ENCODE measurements at places on chromosomes 6 and 20.

DNA sequence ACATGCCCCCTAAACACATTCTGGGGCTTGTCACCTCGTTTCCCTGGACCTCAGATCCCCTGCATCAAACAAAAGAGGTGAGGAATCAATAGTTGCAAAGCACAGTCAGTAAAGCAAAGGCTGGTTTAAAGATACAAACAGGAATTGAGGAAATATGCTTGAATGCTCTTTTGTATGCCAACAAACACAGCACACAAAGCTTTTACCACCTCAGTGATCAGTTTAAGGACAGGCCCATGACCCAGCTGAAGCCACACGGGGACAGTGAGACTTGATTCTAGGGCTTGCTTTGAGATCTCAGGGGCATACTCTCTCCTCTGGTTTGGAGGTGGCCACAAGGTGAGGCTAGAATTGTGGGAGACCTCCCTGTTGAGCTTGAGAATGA is 182.9 kb upstream of the CST7 start:
- DNase-seq, result no peak

GRCh38 chr6:321536-322258 is 29.4 kb downstream of the DUSP22 start:
- DNase-seq, result no peak

GRCh38 chr6:23875006-23875405 is 251.0 kb upstream of the NRSN1 start:
- no peak for DNase-seq

DNA sequence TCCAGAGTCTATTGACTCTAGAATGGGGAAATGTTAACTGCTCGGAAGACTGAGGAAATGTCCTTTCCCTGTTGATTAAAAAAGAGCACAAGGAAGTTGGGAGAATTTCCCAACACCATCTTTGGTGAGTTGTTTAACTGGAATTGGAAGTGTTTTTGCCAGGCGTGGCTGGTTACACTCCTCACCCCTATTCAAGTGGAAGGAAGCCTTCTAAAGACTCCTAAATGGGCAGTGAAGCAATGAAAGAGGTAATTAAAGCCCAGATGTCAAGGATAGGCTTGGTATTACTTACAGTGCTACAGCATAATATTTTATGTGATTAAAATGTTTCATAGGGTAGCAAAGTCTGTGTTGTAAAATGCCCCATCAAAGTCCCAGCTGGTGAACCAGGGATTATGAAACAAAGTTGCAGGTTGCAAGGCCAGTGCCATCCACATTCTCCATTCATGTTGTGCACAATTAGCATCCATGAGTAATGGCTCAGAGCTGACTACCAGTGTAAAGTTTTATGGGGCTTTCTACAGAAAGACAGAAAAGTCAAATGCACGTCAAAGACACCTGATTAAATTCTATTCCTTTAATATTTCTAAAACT is 52.6 kb downstream of the BTBD3 start:
- DNase-seq, result no peak

- DNase-seq, result no peak
Observed at GRCh38 chr20:346640-347316, at the start of gene NRSN2. Gene NRSN2, plus strand, starts transcription at chr20:347111. Its CDS starts 2,533 bp downstream, at chr20:349644.

DNA sequence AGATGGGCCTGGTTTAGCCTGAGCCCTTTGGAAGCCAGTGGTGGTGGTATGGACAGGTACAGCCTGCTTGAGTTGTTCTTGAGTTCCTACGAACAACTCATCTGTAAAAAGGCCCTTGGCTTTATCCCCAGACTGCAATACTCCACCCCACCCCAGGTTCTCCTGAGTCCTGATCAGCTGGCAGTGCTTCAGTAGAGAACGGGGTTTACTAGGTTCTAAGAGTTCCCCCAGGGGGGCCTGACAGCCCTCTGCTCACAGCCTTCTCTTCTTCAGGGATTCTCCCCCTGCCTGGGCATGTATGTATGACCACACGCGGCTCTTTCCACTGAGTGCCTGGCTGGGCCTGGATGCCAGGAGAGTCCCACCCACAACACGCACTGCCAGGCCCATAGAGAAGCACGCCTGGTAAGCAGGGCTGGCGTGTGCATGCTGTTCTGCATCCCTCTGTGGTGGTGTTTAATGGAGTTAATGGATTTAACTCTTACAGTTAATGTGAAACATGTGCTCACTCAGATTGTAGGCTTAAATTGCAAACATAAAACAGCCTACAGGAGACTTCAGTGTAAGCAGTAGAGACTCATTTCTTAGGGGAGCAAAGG is 44.3 kb upstream of the SLC4A11 start:
- DNase-seq, result no peak

GRCh38 chr6:84576029-84576428 is 188.4 kb downstream of the TBX18 start:
- DNase-seq, result no peak

GRCh38 chr6:143992285-143992684 is 15.8 kb downstream of the PLAGL1 start:
- DNase-seq, result no peak

GRCh38 chr6:157107915-157108651 is 215.2 kb downstream of the TMEM242 start:
- no peak for DNase-seq

DNA sequence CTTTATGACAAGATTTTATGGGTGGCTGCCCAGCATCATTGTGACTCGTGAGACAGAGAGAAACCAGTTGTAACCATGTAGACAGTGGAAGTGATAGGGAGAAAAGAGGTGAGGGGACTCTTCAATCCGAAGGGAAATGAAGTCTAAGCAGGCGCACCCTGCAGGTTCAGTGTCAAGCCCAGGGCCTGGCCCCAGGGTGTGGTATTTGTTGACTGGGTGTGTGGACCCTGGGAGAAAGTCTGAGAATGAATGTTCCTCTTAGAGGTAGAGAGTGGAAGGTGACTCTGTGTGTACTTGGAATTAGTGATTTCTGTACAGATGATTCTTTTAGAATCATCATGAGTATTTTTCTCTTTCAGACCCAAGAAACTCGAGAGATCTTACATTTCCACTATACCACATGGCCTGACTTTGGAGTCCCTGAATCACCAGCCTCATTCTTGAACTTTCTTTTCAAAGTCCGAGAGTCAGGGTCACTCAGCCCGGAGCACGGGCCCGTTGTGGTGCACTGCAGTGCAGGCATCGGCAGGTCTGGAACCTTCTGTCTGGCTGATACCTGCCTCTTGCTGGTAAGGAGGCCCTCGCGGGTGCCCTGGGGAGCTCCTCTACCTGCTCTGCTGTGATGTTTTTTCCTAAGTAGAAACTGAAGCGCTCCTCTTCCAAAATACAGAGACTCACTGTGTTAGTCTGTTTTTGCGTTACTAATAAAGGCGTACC is 68.0 kb downstream of the PTPN1 start:
- DNase-seq, result no peak

DNA sequence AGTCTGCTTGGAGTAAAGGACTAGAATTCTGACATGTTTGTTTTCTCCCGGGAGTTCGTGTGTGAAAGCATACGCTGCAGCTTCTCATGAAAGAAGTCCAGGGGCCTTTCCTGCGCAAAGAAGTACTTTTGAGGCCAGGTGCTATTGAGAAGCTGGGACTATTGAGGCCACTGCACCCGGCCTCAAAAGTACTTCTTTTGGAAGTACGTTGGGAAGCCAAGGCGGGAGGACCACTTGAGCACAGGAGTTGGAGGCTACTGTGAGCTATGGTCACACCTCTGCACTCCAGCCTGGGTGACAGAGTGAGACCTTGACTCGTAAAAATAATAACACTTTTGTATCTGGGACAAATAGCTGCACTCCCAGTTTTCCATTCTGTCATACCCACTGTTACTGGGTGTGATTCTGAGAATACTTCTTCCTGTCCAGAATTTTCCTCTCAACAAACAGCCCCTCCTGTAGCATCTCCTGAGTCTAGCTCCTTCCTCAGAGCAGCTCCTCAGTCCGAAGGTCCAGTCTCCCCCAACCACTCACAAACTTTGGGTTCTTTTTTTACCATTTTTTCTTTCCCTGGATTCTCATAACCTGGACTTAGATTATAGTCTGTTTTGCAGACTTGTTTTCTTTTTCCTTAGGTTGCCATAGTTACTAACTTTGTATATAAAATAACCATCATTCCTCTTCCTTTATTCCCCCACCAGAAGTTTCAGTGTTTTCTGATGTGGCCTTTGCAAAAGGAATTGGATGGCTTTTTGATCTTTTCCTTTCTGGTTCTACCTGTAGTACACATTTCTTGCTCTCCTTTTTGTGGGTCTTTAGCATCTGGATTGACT is 12.7 kb downstream of the STK35 start:
- DNase-seq, result no peak

- no peak for DNase-seq
Observed at GRCh38 chr20:62243906-62244515, 5.7 kb downstream of the OSBPL2 start.

GRCh38 chr6:87766211-87766610 is 64.2 kb upstream of the AKIRIN2 start:
- no peak for DNase-seq

DNA sequence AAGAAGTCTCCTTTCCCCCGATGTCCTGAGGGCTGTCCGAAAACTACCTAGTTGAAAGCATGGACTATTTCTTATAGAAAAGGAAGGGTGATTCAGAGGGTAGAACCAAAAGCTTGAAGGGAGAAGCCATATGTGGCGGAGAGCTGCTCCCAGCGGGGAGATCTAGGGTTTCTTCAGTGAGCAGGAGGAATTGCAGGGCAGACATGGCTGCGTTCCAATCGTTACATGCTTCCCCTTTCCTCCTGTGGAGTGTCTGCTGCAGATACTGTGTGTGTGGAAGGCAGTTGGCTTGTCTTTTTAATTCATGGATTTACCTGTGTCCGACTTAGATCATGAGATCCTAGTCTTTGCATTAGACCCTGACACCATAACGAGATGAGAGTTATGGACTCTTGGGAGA is 799.5 kb downstream of the QKI start:
- DNase-seq, result no peak

DNA sequence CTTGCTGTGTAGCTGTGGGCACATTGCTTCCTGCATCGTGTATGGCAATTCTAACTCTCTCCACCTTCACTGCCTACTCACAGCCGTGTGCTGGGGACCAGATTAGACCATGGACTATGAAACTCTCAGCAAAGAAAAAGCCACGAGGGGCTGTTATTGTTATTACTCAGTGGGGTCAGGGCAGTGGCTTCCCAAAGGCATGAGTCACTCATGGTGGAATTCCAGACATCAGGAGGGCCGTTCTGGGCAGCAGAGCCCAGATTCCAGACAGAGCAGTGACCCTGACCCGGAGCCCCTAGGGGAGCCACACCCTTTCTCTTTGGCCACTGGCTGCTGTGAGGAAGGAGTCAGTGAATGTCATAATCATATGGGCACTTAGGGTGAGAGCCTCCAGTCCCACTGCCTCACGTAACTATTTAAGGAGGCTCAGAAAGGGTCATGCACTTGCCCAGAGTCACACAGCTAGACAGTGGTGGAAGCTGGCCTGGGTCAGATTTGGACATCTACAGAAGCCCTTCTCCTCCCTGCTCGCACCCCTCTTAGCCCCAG is 22.2 kb upstream of the CCN5 start:
- DNase-seq, result no peak

DNA sequence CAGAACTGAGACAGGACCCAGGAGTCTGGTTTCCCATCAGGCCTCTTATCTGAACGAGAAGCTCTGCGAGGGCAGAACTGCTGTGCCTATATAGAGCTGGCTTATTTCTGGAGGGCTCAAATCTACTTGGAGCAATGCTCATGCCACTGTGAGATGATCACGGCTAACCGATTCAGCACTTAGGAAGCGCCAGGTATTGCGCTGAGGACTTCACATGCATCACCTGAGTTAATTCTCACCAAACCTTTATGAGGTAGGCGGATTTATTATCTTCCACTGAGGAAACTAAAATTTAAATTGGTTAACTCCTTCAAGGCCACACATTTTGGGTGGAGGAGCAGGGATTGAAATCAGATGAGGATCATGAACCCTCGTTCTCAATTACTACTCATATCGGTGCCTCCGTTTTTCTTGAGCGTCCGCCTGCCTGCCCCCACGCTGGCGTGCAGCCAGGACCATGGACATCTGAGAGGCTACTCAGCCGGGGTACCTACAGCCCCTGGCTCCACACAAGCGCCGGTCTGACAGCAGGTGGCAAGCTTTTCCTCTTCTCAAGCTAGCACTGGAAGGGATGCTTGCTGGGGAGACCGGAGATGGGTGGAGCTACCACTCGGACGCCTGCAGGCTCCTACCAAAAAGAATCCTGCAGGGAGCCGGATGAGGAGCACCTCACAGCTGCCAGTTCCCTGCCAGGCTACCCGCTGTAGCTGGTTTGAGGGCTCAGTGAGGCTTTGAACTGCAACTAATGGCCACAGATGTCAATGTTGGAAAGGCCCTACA is 1.0 kb upstream of the PCIF1 start:
- DNase-seq, result peak; percentile 41

DNA sequence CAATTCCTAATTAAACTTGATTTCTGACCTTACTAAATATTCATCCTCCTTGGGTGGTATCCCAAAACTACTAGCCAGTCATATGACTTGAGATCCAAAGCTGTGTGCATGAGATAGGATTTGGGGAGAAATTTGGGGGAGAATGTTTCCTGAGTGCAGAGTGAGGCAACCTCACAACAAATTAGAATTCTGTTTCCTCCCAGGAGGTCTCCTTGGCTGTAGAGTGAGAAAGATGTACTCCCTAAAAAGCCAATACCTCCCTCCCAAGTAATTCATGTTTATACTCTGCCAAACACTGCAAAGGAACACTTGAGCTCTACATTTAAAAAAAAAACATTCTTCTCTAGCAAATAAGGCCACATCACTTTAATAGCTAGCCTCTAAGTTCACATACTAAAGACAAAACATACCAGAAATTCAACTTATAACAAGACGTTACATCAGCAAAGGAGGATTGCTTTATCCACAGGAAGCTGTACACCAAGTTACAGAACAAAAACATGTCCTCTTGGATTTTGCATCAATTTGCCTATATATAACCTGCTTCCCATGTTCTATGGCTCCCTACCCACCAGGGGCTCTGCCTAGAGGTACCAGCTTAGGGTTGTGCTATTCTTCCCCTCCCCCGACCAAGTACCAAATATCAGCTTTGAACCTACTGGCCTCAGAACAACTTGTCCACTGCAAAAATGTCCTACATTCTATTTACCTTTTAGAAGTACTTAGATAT is 15.4 kb upstream of the TMEM30A start:
- no peak for DNase-seq

- no peak for DNase-seq
Observed at GRCh38 chr20:4782378-4782772, 60.7 kb downstream of the PRND start.

DNA sequence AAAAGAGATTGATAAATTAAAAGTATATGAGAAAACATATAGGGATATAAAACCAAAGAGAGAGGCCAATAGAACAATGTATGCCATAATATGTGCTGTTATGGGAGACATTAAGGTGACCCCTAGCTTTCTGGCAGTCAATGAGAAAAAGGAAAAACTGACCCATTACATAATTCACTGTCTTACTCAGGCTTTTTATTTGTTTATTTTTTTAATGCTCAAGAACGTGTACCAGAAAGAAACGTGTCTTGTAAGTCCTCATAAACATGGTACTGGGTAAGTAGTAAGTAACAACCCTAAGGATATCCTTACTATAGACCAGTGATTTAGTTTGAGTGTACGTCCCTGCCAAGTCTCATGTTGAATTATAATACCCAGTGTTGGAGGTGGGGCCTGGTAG is 160.8 kb upstream of the PHACTR1 start:
- no peak for DNase-seq

- DNase-seq, result no peak
Observed at GRCh38 chr20:16708602-16709001, 21.2 kb upstream of the SNRPB2 start.

Measured in T-cell (primary cell).